ENCODE measurements at places on chromosomes 2 and 18.
A peak's percentile ranks its signal among the peaks of the same experiment; 100 is the strongest.

DNA sequence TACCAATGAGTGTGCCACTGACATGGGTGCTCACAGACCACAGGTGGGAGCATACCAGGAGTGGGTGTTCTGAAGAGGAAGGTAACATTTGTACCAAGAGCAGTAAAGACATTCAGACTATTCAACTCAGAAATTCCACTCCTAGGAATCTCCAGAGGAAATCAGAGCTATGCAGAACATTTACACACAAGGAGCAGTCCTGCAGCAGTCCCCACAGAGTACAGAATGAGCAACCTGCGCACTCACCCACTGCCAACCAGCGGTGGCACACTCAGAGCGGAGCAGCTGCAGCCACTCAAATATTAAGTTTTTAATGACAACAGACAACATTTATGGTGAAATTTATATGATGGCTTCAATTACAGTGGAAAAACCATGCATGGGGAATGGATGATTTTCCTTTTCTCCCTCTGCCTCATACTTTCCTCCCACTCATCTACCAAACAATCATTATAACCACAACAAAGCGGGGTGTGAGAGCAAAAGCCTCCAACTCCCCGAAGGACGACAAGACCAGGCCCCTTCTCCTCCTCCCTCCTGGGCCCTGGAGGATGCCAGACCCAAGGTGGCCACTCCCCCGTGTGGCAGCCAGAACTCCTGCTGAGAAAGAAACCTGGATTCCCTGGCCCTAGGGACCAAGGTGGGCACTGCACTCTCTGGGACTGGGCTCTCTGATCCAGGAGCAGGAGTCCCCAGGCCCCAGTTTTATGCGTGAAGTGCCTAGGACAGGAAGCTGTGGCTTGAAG lies 5.4 kb downstream of the HS6ST1 start:
- peak; percentile 34 for DNase-seq

DNA sequence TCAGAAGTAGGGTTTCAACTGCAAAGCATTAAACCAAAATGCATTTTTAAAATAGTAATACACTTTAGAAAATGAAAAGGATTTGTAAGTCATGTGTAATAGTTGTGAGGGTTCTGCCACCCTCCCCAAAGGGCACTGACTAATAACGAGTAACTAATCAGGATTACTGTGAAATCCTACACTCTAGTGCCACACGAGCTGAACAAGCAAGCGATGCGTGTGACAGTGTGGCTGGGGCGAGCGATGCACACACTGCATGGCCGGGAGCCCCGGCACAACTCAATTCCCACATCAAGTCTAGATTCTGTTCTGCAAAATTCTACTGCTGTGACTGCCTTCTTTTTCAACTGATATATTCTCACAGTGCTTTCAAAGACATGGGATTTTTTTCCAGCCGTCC lies 156.4 kb downstream of the SEPTIN10 start:
- no peak for DNase-seq

GRCh38 chr2:49177194-49177593 lies 22.9 kb upstream of the FSHR start:
- DNase-seq, result no peak

- DNase-seq, result no peak
Measured at GRCh38 chr2:27952070-27952469, 61.5 kb downstream of the BABAM2 start.

- no peak for DNase-seq
Measured at GRCh38 chr18:47970664-47971531, 40.4 kb upstream of the SMAD2 start.

- no peak for DNase-seq
Measured at GRCh38 chr2:134142341-134142738, 111.5 kb upstream of the MGAT5 start.

GRCh38 chr2:120352696-120353590 lies 7.0 kb downstream of the INHBB start:
- no peak for DNase-seq

All from activated CD4-positive, alpha-beta T cell treated with anti-CD3 and anti-CD28 coated beads for 48 hours (primary cell).